ENCODE measurements at places on chromosomes 4 and X. TPM values are rescaled to one million over a fixed set of nuclear protein-coding genes. Genes with fewer than 3 reads are reported as not detected.

DNA sequence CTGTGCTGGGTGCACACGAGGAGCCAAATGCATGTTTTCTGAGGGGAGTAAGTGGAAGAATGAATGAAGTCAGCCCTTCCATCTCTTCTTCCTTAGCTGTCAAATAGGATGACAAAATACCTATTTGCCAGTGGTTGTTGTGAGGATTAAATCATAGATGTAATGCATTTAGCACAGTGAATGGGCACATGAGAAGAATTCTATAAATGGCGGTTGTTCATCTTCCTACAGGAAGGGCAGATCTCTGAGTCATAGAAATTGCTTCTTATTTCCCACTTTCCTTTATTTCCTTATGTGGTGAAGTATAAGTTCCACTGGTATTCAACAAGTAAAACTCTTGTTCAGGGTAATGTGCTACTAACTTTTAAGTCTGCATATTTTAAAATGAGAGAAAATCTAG is 83.1 kb downstream of the SORBS2 start:
- peak; percentile 78 for DNase-seq

The HHIP gene
- 191 TPM for total RNA-seq

GRCh38 chr4:62482355-62482754 is 1282.2 kb downstream of the ADGRL3 start:
- DNase-seq, result no peak

DNA sequence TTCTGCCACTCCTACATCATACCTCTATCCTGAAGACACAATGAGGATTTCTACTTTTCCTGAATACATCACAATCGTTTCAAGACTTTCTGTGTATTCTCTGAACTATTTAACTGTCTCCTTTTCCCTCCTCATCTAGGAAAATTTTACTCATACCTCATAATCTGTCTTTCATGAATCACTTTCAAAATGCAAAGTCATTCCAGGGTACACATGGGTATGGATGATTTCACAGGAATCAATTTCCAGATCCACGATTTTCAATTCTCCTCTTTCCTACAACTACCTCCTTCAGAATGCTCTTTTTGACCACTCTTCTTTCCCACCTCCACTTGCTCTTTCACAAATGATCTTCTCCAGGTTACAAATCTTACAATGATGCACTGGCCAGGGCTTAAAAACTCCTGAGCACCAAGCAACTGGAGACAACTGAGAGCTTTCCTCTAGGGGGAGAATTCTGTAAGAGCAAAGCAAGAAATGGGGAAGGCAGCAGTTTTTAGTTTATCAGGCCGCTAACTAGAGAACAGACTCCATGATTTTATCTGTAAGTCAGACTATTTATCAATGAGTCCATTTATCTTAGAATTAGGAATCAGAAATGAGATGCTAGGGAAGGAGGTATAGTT is 116.4 kb downstream of the PPP3CA start:
- no peak for DNase-seq

GRCh38 chr4:61202638-61203435 is 2.7 kb downstream of the ADGRL3 start:
- DNase-seq, result no peak

The FAT4 gene
- total RNA-seq, result 69.6 TPM

DNA sequence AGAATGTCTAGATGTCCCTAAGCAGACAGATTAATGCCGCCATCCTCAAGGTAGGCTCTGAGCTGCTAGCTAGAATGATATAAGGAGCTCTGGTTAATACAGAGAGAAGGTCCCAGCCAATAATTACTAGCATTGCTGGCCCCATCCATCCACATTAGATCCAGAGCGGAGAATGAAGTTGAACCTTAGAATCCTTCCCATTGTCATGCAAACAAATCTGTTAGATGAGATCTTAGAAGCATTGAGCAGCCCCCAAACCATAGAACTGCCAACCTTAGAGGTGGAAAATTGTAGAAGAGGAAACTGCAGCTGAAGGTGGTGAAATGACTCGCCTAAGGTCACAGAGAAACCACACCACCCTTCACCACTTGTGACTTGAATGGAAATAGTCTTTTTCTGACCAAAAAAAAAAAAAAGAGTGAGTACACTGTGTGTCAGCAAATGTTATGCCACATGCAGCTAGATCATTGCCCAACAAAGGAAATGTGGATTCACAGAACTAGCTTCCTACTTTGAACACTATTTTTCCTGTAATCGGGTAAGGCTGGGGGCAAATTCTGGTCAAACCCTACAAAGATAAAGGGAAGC is 162.1 kb downstream of the SMIM20 start:
- no peak for DNase-seq

The TEX13C gene
- not detected for total RNA-seq

The HAND2 gene
- not detected for total RNA-seq

The ERAS gene
- not detected for total RNA-seq

The IL13RA2 gene
- total RNA-seq, result 0.23 TPM

GRCh38 chr4:4695497-4695896 is 153.6 kb upstream of the STX18 start:
- no peak for DNase-seq

DNA sequence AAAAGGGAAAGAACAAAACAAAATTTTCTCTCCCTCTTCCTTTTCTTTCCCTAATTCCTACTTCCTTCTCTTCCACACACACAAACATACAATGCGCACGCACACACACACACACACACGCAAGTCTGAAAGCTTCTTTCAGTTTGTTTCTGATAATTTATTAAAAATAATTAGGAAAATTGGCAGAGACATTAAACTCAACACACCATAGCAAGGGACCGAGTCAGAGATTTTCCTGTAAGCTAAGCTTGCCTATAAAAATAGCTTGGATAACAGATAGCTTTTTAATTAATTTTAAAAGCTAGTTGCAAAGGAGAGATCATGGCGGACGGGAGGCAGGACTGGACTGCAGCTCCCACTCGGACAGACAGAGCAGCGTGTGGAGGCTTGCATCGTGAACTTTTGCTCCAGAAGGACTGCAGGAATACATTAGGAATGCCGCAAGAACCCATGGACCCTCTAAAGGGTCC is 92.6 kb upstream of the MAPK10 start:
- no peak for DNase-seq

The CXCL8 gene
- 47.1 TPM for total RNA-seq

- no peak for DNase-seq
Measured at GRCh38 chr4:77126809-77127208, 30.2 kb upstream of the CCNG2 start.

The C4orf50 gene
- total RNA-seq, result under 0.01 TPM

GRCh38 chrX:17547658-17548057 is 172.7 kb downstream of the NHS start:
- DNase-seq, result peak; percentile 86

The LEF1 gene
- total RNA-seq, result 0.84 TPM

DNA sequence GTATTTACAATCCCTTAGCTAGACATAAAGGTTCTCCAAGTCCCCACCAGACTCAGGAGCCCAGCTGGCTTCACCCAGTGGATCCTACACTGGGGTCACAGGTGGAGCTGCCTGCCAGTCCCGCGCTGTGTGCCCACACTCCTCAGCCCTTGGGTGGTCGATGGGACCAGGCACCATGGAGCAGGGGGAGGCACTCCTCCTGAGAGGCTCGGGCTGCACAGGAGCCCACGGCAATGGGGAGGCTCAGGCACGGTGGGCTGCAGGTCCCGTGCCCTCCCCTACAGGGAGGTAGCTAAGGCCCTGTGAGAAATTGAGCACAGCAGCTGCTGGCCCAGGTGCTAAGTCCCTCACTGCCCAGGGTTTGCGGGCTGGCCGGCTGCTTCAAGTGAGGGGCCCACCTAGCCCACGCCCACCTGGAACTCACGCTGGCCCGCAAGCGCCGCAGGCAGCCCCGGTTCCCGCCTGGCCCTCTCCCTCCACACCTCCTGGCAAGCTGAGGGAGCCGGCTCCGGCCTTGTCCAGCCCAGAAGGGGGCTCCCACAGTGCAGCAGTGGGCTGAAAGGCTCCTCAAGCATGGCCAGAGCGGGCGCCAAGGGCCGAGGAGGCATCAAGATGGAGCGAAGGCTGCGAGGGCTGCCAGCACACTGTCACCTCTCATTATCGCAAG is 113.9 kb downstream of the PRDM5 start:
- DNase-seq, result no peak

The CCKAR gene
- total RNA-seq, result not detected

The NUDT11 gene
- total RNA-seq, result 0.74 TPM

The UXT gene
- total RNA-seq, result 95.6 TPM
